ENCODE measurements at places on chromosomes 5 and 9. TPM values are rescaled to one million over a fixed set of nuclear protein-coding genes. Genes with fewer than 3 reads are reported as not detected.

The NEURL1B gene
- total RNA-seq: 6.2 TPM

The PHF24 gene
- total RNA-seq: 0.48 TPM

The LHX3 gene
- not detected for total RNA-seq

The SLC27A4 gene
- total RNA-seq: 18.1 TPM

The AIF1L gene
- total RNA-seq: 63.4 TPM

The SHOC1 gene
- total RNA-seq: not detected

The SPATA6L gene
- total RNA-seq: 3.9 TPM

The EIF4EBP3 gene
- total RNA-seq: 0.85 TPM

The TAS2R1 gene
- not detected for total RNA-seq

The ACTBL2 gene
- 0.21 TPM for total RNA-seq

The SYK gene
- 15.2 TPM for total RNA-seq

The CD14 gene
- total RNA-seq: 1.4 TPM

The IL33 gene
- 3.6 TPM for total RNA-seq

The RORB gene
- 0.21 TPM for total RNA-seq

All from tracheal epithelial cell (primary cell).